ENCODE measurements at places on chromosomes 2 and 18.

- DNase-seq, result no peak
Observed at GRCh38 chr18:8116341-8117005, 492.8 kb upstream of the RAB12 start.

DNA sequence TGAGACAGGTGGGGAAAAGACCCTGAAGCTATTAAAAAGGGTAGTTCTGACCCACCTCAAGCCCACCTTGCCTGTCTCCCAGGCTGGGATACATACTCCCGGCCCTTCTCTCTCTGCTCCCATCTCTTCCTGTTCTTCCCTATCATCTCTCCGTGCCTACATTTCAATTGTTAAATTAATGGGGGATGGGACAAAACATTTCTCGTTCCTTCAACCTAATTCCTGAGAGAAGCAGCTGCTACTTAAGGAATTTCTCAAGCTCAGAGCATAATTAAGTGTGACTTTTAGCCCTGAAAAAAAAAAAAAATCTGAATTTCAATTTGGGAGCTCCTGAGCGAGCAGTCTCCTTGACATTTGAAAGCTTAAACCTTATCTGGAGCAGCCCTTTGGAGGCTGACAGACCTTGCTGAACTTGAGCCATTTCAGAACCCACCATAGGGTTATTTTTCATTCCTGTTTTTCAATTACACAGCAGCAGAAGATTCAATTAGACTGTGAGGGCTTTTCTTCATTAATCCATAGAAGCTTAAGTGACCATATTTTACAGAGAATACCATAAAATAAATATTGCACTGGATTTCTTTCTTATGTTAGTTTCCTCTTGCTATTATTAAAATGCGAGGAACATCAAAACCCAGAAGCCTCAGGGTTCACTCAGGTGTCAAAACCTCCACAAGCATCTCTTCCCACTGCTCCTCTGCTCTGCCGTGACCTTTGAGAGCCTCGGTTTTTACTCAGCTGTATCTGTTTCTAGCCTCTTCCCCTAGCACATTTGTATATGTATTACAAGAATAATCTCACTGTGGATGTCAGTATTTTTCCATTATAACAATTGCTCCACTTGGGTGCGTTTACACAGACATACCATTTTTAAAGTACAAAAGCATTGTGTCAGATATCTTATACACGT is 125.7 kb downstream of the B3GNT2 start:
- no peak for DNase-seq

GRCh38 chr2:225993430-225993829 is 593.9 kb downstream of the NYAP2 start:
- no peak for DNase-seq

GRCh38 chr2:220708366-220708765 is 863.7 kb downstream of the EPHA4 start:
- no peak for DNase-seq

DNA sequence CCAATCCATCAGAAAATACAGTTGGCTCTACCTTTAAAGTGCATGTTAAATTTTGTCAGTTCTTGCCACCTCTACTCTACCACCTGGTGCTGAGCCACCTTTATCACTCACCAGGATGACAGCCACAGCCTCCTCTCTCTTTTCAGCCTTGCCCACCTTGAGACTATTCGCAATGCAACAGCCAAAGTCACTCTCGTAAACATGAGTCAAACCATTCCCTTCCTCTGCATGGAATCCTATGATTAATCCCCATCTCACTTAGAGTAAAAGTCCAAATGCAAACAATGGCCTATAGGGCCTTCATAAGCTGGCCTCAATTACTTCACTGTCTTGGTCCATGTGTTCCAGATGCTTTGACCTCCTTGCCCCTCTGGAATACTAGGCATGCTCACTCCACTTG is 5.8 kb upstream of the OSBPL6 start:
- no peak for DNase-seq

- no peak for DNase-seq
Observed at GRCh38 chr2:16725549-16725948, 59.9 kb upstream of the CYRIA start.

DNA sequence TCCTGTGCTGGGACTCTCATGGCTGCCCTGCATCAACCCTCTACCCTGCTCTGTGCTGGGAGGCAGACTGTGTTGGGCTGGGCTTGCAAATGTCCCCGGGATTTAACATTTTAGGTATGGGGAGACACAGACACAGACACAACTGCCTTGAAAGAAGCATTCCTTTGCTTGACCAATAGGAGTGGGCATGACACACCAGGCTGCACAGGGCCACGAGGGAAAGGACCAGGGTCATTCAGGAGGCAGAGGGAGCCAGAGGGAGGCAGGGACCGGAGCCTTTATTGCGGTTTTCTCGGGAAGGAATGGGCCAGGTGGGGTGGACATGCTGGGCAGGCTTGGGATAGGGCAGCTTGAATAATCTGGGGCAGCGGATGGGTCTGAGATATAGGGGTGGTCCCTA is 238.7 kb upstream of the COPS8 start:
- no peak for DNase-seq

- no peak for DNase-seq
Observed at GRCh38 chr2:6845312-6845711, 20.4 kb downstream of the CMPK2 start.

GRCh38 chr2:165475277-165476004 is 5.9 kb downstream of the CSRNP3 start:
- no peak for DNase-seq

DNA sequence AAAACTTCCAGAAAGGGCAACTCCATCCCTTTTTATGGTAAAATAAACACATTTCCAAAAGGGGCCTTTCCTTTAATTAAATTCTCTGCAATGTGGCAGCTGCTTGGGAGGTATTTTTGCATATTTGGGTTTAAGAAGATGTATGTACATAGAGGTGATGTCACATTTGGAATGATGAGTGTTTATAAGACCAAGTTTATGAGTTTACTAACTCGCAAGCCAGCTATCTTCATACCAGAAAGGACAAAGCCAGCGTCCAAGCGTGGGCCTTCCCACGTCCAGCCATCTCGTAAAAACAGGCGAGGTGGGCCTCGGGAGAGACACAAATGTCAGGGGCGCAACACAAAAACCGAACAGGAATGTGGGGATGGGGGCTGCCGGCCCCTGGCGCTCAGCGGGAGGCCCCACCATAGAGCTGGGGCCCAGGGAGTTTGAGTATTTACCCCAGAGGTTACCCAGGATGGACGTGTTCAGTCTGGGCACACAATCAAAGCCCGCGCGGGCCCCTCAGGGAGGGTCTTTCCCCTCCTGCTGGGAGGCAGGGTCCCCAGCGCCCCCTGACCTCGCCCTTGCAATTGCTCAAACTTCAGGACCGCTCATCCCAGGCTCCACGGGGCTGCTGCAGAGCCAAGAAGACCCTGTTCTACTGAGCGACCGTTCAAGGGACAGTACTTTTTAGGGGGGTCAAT is 137.3 kb downstream of the TWIST2 start:
- no peak for DNase-seq

DNA sequence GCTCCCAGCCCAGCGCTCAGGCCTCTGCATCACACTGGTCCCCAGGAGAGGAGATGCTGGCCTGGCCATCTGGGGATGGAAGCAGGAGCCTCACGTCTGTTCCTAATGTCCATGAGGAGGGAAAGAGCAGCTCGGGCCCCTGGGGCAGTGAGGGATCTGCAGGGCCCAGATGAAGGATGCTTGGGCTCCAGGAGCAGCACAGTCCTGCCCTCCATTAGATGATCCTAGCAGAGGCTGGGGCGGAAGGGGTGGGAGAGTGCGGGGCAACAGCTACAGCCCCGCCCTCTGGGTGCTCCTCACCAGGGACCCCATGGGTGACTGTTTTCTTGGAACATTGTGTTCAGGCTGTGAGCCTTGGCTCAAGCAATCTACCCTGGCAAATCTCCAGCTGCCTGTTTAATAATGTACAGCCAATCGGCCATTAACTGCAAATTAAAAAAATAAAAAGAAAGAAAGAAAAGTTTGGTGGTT is 49.7 kb downstream of the TNS1 start:
- no peak for DNase-seq

DNA sequence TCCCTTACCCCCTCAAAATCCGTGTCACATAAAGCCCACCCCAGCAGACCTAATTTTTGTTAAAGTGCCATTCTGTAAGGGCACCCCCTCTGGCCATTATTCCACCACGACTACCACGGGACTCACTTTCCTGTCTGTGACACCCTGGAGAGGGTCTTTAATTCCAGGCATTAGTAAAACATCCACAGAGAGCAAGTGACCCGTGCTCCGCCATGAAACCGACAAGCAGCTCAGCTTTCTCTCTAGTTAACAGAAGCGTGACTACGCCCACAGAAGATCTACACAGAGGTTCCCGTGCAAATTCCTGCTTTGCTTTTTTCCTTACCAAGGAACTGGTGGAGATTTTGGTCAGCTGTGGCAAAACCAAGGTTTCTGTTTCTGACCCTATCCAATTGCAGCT is 4.4 kb downstream of the SIGLEC15 start:
- no peak for DNase-seq

- no peak for DNase-seq
Observed at GRCh38 chr2:54158311-54158710, 42.9 kb downstream of the ACYP2 start.

GRCh38 chr2:15115776-15116175 is 445.4 kb downstream of the NBAS start:
- no peak for DNase-seq

DNA sequence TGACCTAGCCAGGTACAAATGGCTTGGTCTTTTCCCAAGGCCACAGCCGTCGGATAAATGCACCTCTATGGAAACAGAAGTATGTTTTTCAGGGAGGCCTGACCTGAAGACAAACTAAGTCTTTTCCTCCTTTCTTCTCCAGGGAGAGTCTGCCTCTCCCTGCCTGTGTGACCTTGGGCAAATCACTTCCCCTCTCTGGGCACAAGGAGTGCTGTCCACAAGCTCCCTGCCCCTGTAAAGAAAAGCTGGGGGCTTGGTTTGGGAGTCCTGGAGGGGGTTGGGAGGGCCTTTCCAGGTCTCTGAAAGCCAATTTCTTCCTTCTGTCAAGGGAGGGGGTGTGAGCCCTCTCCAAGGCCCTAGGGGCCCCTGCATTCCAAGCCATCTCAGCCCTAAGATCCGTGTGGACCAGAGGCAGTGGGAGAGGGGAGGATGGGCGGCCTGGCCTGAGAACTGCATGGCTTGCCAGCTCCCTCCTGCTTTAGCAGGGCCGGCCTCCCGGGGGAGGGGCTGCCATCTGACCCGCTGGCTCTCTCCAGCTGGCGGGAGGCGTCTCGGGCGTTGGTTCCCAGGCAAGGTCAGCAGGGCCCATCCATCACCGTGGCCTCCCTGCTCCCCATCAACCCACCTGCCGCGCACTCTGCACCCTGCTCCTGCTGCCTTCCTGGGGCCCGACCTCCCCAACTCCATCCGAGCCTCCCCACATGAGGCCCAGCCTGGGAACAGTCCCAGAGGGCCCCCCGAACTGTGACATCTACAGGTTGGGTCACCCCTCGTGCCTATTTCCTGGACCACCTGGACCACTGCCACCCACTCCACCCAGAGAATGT is 61.4 kb downstream of the SMAD7 start:
- DNase-seq, result peak; percentile 48

DNA sequence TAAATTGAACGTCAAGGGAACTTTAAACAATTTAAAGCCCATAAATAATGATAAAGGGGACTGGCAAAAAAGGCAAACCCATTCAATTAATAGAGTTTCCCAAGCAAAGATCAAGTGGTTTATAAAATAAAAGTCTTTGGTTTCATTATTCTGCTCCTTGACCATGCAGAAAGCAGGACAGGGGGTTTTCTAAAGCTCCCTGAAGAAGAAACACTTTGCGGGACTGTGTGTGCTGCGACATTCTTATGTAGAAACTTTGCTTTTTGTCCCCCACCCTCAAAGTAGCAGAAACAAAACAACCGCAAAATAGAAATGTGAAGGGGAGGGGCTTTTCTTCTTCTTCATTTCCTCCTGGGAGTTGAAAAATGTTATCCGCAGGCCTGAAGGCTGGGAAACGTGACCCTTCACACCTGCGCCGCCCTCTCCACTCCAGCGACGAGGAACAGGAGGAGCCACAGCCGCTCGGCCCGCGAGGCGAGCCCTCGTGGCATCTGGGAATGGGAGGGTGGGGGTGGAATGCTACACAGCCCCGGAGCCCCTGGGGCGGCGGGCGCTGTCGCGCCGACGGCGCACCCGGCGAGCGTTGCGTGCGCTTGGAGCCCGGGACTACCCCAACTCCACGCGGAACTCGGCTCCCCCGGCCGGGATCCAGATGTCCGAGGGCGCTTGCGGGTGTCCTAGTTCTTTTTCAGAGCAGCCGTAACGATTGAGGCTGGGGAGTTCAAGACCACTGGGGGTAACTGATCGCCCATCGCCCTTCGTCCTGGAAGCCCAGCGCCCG is 4.3 kb upstream of the GBX2 start:
- no peak for DNase-seq

- DNase-seq, result no peak
Observed at GRCh38 chr18:70634576-70635147, 345.8 kb downstream of the SOCS6 start.

- no peak for DNase-seq
Observed at GRCh38 chr18:60445341-60445740, 72.8 kb upstream of the MC4R start.

DNA sequence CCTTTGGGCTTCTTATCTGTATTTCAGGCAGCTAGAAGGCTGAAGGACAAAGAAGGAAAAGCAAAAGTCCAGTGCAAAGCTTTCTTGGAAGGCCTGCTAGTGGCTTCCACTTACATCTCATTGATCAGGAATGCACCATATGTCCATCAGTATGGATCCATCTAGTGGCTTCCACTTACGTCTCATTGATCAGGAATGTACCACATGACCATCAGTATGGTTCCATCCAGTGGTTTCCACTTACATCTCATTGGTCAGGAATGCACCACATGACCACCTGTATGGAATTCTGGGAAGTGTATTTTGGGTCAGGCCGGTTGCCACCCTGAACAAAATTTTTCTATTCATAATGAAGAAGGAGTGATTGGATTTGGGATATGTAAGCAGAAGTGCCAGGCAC is 70.6 kb downstream of the LYPD6 start:
- DNase-seq, result no peak

DNA sequence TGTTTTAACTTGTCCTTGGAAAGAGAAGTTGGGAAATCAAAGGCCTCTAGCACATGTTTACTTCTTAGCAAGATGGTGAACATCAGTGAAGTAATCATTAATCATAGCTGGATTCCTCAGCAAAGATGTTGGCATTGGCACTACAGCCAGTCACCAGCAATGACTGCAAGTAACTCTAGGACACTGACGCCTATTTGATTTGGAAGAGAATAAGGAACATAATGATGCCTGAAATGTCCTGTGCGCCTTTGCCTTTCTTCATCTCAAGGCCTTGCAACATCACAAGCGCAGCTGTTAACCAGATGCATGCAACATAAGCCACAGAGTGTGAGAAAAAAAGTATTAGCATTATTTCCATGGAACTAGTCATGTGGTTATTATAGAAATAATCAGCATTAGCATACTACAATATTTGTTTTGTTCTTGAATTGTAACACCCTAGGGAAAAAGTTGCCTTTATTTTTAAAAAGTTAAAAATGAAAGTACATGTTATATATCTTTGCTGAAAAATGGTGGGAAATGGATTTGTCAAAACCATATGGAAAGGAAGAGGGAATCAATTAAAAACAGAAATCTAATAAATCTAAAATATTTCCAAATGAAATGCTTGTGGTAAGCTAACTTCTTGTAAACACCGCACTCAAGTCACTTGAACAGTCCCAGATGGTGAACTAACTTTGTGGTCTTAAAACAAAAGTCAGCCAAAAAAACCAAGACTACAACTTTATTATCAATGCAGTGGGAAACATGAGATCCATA is 55.6 kb downstream of the THADA start:
- no peak for DNase-seq
